ENCODE measurements at places on chromosomes 1 and 21.

GRCh38 chr1:196295766-196296165 lies 312.5 kb downstream of the KCNT2 start:
- DNase-seq = no peak

DNA sequence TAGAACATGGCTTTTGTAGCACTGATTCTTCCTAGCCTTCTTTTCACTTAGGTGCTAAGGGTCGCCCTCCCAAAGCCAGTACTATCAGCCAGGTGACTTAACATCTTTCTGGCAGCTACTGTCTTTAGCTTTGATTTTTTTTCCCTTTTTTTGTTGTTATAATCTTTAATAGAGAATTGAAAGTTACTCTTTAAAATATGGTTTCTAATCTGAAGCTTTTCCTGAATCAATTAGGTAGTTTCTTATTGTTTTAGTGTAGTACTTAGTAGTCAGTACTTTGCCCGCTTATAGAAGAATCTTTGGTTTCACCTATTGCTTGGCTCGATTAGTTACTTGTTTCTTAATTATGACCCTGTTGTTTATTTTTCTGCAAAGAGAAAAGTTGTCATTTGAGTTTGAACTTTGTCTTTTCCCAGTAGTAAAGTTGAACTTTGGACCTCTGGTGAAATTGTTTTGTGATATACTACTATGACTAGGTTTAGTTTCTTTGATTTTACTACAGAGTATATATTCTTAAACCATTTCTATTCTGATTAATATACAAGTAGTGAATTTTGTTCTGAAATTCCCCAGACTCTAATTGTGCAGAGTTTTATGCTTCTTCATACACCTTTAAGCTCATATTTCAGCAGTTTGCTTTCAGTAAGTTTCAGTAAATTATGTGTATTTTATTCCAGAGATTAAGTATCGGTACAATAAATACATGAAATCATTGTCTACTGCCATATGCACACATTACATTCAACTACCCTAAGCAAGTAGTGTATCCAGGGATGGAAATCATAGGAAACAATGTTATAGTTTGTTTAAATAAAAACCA lies 3.9 kb downstream of the MAGI3 start:
- DNase-seq = no peak

GRCh38 chr1:151705753-151706463 lies 10.7 kb downstream of the CELF3 start:
- DNase-seq = no peak

DNA sequence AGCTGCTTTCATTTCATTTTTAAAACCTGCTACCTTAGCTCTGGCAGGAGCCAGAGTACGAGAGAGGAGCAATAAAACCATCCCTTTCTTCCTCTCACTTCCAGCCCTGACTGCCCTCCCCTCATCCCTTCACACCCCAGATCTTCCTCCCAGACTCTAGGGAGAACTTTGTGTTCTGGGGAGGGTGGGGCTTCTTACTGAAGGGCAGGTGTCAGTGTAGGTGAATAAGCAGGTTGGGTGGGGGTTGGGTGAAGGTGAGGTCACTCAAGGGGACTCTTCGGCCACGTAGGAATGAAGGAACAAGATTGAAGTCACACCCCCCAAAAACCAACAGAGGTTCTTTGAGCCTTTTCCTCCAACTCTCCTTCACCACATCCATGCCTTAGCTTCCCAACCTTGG lies 88.9 kb downstream of the CD58 start:
- DNase-seq = no peak

DNA sequence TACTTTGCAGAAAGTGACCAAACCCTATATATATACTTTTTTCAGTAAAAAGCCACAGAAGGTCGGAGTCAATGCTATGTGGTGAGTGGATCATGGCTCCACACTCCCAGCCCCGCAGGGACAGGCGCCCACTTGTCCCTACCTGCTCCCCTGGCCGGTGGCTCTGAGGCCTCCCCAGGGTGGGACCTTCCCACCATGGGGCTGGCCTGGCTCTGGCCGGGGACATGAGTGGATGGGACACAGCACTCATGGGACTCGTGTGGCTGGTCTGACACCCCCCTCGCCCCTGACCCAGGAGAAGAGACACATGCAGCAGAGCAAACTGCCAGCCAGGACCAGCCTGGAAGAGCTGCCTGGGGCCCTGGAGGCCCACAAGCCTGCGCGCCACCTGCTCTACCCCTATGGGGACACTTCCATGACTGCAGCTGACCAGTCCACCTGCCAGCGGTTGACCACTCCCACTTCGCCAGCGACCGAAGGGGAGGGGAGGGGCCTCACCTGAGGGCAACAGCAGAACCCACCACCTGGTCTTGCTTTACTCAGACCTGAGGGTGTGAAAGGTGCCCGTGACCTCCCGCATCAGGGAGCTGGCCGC lies 2.2 kb downstream of the SPATC1L start:
- no peak for DNase-seq

DNA sequence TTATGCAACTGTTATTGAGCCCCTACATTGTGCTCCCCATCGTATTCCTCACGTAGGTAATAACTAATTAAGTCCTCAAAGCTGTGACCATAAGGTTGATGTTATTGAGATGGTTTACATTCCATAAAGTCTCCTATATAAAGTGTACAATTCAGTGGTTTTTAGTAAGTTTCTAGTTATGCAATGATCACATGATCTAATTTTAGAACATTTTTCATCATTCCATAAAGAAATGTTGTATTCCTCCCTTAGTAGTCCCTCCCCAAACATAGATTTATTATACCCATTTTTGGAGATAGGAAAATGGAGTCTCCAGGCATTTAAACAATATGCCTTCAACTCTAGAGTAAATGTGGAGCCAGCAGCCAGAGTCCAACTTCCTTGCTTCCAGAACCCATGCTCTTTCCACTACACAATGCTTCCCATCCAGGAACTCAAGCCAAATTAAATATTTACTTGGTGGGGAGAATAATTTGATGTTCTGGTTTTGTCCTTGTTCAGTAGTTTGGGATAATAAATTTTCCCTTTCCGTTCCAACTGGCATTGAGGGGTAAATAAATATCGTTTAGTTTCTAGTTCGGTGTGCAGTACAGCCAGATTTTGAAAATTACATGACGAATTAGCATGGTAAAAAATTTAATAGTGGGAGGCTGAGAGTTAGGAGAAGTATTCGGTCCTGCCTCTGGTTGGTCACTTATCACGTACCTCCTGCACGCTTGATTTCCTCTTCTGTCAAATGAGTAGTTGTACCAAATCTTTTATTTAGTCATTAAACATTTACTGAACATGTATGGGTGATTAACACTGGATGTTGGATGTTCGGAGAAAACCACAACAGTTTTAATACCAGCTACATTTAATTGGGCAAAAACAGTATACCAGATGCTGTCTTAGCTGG lies 66.3 kb downstream of the CACHD1 start:
- no peak for DNase-seq

DNA sequence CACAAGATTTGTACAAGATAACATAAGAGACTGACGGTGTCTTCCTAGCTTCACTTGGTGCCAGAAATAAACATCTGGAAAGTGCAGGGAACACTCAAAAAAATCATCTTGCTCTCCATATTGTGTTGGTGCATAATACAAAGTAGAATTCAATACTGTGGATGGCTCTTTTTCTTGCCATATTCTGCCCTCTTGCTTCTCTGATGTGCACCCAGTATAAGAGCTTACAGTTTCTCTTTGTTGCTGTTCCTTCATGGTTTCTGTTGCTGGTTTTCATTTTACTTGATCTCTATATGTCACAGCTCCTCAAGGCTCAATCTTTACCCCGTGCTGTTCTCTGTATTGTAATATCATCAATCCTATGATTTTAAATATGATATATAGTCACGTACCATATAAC lies 528.5 kb upstream of the ZP4 start:
- DNase-seq = no peak

GRCh38 chr1:3881193-3881480 lies 18.9 kb downstream of the C1orf174 start:
- DNase-seq = no peak

GRCh38 chr1:156690675-156691036 lies 13.4 kb upstream of the NES start:
- DNase-seq = no peak

- no peak for DNase-seq
These were observed 2.5 kb upstream of the DCAF8 start for GRCh38 chr1:160264795-160265307.

- no peak for DNase-seq
These were observed 1926.8 kb downstream of the NCAM2 start for GRCh38 chr21:22925032-22925431.

GRCh38 chr1:8938232-8938999 lies 7.3 kb upstream of the CA6 start:
- DNase-seq = no peak

GRCh38 chr21:45969921-45970673 lies 11.5 kb upstream of the COL6A1 start:
- no peak for DNase-seq

DNA sequence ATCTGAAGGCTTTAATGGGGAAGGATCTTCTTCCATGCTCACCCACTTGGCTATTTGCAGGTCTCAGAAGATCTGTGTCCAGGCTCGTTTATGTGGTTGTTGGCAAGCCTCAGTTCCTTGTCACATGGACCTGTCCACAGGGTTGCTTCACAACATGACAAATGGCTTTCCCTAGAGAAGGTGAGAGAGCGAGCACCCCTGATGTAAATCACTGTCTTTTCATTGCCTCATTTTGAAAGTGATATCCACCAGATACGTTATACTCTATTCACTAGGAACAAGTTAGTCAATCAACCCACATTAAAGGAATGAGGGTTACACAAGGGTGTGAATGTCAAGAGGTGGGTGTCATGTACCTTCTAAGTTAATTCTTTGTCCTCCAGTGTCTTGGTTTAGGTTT lies 433.3 kb downstream of the RPS6KC1 start:
- DNase-seq = no peak

DNA sequence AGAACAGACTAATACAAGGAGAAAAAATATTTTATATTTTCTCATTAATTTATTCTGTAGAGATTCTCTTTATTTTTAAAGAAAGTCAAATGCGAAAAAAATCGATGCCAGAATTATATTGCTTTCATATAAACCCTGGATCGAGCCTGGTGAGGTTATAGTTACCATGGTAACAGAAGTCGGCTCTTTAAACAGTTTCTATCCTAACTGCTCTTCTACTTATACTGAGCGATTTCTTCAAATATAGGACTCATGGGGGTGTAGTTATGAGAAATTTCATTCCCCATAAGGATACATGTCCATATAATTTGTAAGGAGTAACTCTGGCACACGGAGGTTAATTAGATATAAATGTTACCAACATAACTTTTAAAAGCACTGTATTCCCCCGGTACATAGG lies 973.5 kb upstream of the NCAM2 start:
- DNase-seq = no peak

DNA sequence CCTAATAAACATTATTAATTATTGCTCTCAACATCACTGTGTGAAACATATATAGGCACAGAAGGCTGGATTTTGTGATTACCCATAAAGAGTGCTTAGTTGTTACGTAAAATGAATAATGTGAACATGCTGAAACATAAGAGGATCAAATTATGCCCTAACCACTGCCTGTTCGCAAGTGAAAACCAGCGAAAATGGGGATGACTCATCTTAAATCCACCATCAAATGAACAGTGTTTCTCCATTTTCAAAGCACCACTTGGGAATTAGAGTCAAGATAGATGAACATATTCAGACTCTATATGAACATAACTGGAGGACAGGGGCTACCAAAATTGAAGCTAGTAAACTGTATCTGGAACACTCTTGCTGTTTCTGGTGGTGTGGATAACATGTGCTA lies 386.2 kb downstream of the HHIPL2 start:
- DNase-seq = no peak

DNA sequence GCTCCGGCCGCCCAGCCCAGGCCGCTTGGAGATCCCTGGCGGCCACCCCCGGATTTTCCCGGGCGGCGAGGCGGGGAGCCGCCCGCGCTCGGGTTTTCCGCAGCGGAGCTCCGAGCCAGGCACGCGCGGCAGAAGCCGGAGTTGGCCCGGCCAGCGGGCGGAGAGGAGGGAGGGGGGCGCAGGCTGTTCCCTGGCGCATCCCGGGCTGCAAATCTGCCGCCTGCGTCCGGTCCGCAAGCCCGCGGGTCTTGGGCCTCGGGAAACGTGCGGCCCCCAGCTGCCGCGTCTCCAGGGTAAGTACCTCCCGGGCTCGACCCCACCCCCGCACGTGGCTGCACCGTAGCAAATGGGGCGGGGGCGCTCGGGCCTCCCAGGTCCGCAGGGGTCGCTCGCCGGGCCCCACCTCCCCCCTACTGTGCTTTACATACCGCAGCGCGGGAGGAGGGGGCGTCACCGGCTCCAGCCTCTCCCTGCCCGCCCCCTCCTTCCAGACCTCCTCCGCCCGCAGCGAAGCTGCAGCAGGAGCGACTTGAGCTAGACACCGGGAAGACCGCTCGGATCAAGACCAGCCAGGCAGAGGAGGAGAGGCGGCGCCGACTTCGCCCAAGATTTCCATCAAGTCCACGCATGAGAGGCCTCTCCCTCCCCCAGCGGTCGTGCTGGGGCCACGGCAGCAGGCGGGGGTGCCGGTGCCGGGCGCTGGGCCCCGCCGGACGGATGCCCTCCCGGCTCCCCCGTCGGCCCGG lies 1.6 kb downstream of the TMEM200B start:
- DNase-seq = no peak

DNA sequence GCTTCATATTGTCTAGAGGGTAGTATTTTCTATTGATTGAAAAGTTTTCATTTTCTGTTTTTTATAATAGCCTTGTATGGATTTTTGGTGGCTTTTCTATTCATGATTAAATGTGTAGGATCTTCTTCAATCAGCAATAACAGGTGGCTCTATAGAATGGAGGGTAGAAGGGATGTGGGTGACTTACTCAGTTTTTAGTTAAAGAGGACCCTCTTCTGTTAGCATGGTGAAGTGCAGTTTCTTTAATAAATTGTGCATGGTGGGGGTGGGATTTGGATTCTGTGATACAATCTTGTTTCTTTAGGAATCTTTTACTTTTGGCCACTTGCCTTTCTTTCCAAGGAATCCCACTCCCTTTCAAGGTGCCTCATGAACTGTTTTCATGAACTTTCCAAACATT lies 64.7 kb downstream of the SLC35A3 start:
- DNase-seq = no peak

DNA sequence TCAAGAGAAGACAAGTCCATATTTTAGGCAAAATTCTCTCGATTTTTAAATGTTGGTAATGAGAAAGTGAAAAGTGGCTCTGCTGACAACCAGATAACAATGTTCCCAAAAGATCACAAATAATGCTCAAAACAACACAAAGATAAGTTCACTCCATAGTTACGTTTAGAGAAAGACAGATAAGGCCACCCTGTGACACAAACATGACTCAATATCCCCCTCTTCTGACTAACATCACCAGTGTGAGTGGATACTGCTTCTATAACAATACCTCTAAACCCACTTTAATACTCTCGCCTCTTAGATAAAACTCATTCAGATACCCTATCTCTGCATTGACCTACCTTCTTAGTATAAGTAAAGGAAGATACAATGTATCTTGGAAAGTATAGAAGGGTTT lies 51.2 kb upstream of the RGS7 start:
- no peak for DNase-seq

GRCh38 chr1:164440232-164440631 lies 118.8 kb upstream of the PBX1 start:
- no peak for DNase-seq

DNA sequence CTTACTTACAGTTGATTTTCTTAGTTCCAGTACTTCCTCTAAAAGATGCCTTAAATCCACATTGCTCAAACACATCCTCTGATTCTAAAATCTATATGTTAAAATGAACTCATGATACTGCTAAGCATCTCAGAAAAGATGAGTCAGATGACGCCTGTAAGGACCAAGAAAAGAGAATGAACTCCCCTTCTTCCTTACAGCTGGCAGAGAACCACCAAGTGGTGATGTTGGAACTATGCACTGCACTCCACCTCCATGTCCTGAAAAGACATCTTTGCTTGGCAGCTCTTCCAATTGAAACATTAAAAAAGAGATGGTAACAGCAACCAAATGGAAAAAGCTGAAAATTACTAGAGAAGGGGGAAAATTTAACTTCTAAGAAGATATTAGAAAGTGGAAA lies 648.8 kb downstream of the PTPRC start:
- DNase-seq = no peak

Data from stimulated activated CD8-positive, alpha-beta memory T cell treated with anti-CD3 and anti-CD28 coated beads, Interleukin-4, amount 100 ng/mL, for 24 hours (primary cell).